ENCODE measurements at places on chromosomes 4 and X.

GRCh38 chrX:44580466-44580865, 37.8 kb upstream of the FUNDC1 start:
- H3K27me3 ChIP-seq = no peaks in the 10 kb centered on the region
- no peaks in the 10 kb centered on the region for H3K4me1 ChIP-seq
- no peak overlapping the region for H3K27ac ChIP-seq
- DNase-seq = no peak

DNA sequence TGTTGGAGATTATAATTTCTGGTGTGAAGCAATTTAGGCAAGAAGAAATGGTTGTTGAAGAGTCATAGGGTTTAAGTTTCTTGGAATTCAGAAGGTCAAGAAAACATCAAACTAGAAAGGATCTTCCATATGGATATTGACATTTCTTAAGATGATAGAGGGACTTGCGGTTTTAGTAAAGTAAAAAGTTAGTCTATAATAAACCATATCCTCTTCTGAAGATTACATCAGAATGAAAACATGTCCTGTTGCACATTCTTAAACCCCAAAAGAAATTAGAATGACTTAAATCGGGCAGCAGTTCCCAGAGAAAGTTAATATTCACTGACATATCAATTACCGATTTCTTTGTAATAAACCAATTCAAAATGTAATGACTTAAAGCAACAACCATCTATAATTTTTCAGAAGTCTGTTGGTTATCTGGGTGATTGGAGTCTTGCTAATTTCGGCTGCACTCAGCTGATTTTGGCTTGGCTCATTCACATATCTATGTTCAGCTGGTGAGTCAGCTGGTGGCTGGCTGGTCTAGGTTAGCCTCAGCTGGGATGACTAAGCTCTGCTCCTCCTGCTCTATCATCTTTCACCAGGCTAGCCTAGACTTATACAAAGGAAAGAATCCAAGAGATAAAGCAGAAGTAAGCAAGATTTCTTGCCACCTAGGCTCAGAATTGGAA, 24.4 kb upstream of the DYNLT3 start:
- no peaks in the 10 kb centered on the region for H3K36me3 ChIP-seq
- no peaks in the 10 kb centered on the region for H3K4me1 ChIP-seq
- no peak overlapping the region for H3K4me3 ChIP-seq
- peak; percentile 60 for DNase-seq
- H3K27me3 ChIP-seq = no peaks in the 10 kb centered on the region

DNA sequence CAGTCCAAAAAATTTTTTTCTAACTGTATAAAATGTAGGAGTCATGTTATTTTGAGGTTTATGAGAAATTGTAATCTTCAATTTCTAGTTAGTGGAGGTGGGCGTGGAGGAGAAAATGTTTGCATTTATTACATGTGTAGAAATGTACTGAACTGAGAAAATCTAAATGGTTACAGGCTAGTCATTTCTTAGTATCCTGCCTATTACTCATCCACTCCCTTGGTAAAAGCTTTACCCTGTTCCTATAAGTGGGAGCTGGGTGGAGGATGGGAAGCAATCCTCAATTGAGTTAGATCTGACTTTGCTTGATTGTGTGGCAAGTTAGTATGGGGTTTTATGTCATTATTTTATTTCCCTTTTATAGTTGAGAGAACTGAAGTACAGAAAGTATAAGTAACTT, 73.8 kb downstream of the POLA1 start:
- peaks cover 22% of the 10 kb centered on the region for H3K4me1 ChIP-seq
- H3K27ac ChIP-seq = no peak overlapping the region
- no peaks in the 10 kb centered on the region for H3K27me3 ChIP-seq
- no peaks in the 10 kb centered on the region for H3K36me3 ChIP-seq
- no peak overlapping the region for H3K4me3 ChIP-seq
- no peak for DNase-seq

GRCh38 chr4:27843776-27844175, 983.1 kb downstream of the STIM2 start:
- H3K4me1 ChIP-seq = peaks cover 3% of the 10 kb centered on the region
- H3K27me3 ChIP-seq = no peaks in the 10 kb centered on the region
- no peaks in the 10 kb centered on the region for H3K36me3 ChIP-seq
- H3K27ac ChIP-seq = no peak overlapping the region
- H3K4me3 ChIP-seq = no peak overlapping the region

- DNase-seq = no peak
- no peak overlapping the region for H3K27ac ChIP-seq
- H3K36me3 ChIP-seq = no peaks in the 10 kb centered on the region
- H3K27me3 ChIP-seq = peaks cover 10% of the 10 kb centered on the region
- no peak overlapping the region for H3K4me3 ChIP-seq
- no peaks in the 10 kb centered on the region for H3K4me1 ChIP-seq
These were observed 13.3 kb downstream of the SHOX start for GRCh38 chrX:643911-644303.

GRCh38 chr4:7647600-7648543, 213.1 kb upstream of the PSAPL1 start:
- DNase-seq = no peak
- H3K27me3 ChIP-seq = peaks cover 3% of the 10 kb centered on the region
- no peak overlapping the region for H3K4me3 ChIP-seq
- no peak overlapping the region for H3K27ac ChIP-seq

- H3K27ac ChIP-seq = no peak overlapping the region
- no peak overlapping the region for H3K4me3 ChIP-seq
- no peaks in the 10 kb centered on the region for H3K4me1 ChIP-seq
- no peaks in the 10 kb centered on the region for H3K27me3 ChIP-seq
- no peak for DNase-seq
- H3K36me3 ChIP-seq = no peaks in the 10 kb centered on the region
These were observed 105.1 kb upstream of the SLC34A2 start for GRCh38 chr4:25550376-25551030.

- peaks cover 14% of the 10 kb centered on the region for H3K4me1 ChIP-seq
- DNase-seq = peak; percentile 97
- peak within 1 kb of the TSS; percentile 98 for H3K27ac ChIP-seq
- no peaks in the 10 kb centered on the region for H3K27me3 ChIP-seq
- peaks cover 22% of the 10 kb centered on the region for H3K36me3 ChIP-seq
- peak within 1 kb of the TSS; percentile 98 for H3K4me3 ChIP-seq
These were observed at the start of the genes ATP5ME and MYL5 for GRCh38 chr4:674172-675035. Gene ATP5ME (minus strand): TSS chr4:674276. CDS start chr4:674247, 29 bp downstream. Gene MYL5 (plus strand): TSS chr4:674542. CDS start chr4:678027, 3,485 bp downstream.
